Large intestine (tissue), 12 donors: ENCODE measurements at places on chromosomes 5 and 9. TPM values are rescaled to one million over a fixed set of nuclear protein-coding genes. Genes with fewer than 3 reads are reported as not detected.

The GHR gene
- polyA plus RNA-seq: 10.5 TPM

The STKLD1 gene
- 2.4 TPM for polyA plus RNA-seq

The SLC35A4 gene
- polyA plus RNA-seq: 62.5 TPM

The GLRA1 gene
- 0.03 TPM for polyA plus RNA-seq

The RNF183 gene
- 0.91 TPM for polyA plus RNA-seq

The NDST1 gene
- 45.4 TPM for polyA plus RNA-seq

The FGFR4 gene
- 97.0 TPM for polyA plus RNA-seq

The SLC25A2 gene
- polyA plus RNA-seq: 0.04 TPM

The HTR4 gene
- 4.7 TPM for polyA plus RNA-seq

The ZBED3 gene
- polyA plus RNA-seq: 16.6 TPM

The PTGES gene
- polyA plus RNA-seq: 4.9 TPM

GRCh38 chr5:136511046-136511445, 145.7 kb upstream of the TRPC7 start:
- DNase-seq: no peak

DNA sequence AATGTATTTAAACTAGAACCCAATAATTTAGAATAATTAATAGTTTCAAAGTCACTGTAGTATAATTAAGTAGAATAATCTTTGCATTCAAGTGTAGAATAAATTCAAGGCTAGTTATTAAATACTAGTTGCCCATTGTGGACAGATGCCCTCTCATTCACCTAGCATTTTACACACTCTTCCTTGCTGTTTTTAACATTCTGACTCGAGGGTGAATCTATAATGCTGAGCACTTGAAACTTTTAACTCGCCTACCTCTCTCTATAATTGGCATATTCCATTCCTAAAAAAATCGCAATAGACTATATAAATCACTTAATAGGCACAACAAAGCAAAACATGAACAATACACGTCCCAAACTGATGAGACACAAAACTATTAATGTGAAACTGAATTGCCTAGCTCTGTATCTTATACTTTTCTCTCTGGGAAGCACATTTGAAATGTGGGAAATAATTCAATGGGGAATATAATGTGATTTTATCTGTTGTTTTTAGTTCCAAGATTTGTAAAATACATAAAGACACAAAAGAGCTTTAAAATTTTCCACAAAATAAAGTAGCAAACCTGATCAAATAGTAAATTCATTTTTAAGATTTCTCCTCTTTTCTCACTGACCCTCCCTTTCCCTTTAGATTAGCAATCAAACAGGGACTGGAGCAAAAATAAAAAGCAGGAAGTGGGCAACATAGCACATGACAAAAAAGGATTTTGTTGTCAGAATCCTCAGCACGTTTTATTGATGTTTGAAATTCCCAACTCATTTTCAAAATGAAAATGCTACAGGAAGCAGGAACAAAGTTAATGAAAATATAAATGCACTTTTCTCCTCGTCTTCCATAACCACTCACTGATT, 295.6 kb downstream of the PDE4D start:
- no peak for DNase-seq

DNA sequence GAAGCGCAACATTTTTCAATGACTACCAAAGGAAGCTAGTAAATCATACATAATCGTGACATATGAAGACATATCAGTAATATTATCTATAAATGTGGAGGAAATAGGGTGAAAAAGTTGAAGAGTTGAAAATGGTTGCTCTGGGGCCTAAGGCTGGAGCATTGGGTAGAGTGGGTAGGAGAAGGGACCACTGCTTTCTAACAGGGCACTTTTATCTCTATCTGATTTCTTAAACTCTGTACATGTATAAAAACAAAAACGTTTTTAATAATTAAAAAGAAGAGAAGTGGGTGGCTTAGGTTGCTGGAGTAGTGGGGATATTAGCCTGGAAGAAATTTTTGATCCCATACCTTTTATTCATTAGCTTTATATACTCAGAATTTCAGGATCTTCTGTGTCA, 44.2 kb upstream of the ITGA1 start:
- DNase-seq: no peak

- no peak for DNase-seq
Observed at GRCh38 chr9:34337403-34337802, 8.0 kb downstream of the NUDT2 start.

DNA sequence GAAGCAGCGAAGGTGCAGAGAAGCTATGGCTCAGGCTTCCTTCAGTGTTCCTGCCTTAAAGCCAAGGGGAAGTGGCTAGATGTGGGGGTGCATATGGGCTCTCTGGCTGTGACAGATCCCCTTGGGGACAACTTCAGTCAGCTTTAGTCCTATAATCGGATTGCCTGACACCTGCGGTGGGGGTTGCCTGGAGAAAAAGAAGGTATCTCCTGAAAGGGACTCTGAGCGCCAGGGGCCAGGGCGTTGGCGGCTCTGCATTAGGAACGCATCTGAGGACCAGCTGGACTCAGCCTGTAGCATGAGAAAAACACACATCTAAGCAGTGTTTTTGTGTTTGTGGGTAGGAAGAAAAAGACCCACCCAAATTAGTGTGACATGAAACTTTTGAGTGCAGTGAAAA, 84.3 kb upstream of the OTULINL start:
- no peak for DNase-seq

DNA sequence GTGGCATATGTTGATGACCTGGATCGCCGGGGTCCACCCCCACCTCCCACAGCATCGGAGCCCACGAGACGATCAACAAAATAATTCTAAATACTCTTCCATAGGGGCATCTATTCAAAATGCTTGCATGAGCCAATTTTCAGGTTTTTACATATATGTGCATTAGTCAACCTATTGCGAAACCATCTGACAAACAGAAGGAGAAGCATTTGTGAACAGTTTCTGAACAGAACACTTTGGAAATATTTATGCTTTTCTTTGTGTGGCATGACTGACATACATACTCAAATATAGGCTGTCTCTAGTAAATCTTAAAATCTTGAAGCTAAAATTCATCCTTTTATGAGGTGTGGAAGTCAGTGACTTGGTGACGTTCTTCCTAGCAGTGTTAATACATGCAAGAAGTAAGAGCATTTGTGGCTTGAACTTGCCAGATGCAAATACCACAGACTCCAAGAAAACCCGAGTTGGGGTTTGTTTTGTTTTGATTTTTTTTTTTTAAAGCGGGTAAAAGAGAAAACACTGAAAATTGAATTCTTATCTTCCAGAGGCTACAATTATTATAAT, 5.3 kb downstream of the GPR151 start:
- no peak for DNase-seq

DNA sequence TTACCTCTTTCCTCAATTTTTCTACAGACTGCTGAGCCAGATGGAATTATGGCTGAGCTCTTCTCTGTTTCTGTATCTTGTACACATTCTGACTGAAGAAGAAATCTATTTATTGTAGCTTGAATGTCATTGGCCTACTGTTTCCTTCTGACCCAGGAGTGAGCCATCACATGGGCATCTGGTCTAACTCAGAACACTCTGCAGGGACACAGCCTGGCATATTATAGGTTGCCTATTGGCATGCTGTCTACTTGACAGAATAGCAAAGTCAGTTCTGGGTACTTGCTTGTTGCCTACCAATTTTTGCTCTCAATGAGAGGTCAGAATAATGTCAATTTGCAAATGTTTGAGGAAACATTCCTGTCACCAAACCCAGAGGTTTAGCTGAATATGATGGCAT, 7.3 kb downstream of the PCDHAC2 start:
- DNase-seq: no peak

DNA sequence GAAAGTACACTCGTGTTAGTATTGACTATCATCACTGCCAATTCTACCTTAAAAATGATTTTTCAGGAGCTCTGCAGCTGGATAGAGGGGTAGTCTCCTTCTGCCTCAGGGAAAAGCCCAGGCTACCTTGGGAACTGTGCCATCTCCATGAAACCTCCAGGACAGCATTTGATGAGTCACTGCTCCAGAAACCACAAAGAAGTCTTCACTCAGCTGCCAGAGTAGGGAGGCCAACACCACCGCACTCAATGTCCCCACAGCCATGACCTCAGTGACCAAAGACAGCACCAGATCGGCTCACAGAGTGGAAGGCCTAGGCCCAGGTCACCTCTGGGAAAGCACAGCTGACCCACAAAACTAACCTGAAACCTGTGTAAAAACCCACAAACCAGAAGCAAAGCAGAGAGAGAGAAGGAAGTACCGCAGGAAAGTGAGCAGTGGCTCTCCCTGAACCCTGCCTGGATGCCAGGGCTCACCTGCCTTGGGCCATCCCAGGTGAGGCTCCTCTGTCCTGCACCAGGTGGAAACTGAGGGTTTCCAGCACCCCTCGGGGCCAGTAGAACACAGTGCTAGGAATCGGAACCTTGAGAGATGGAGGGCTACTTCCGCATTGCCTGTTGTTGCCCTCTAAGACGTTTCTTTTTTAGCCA, 30.0 kb downstream of the S1PR3 start:
- no peak for DNase-seq

GRCh38 chr9:2726650-2727340, 9.5 kb downstream of the KCNV2 start:
- DNase-seq: no peak

DNA sequence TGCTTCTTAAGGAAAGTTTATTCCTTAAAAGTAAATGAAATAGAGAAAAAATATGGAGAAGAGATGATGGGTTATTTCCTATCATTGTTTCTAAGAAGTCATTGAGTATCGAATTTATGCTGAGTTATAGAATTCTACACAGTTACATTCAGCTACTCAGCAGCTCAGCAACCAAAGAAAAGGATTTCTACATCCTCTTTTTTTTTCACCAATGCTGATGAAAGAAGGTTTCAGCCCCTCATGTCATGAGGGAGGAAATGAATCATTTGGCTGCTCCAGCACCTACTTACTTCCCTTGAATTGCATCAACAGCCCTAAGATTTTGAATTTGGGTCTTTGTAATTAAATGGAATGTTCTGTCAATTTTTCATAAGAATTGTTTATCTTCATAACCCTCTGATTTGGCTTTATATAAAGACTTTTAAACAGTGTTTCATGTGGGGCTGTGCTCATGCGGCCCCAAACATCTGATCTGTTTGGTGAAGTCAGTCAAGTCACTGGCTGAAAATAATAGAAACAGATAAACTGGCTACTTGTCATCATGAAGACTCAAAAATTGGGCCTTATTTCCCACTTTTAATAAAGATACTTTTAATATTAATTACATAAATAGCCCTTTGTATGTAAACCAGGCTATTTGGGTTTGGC, 18.5 kb upstream of the SNX2 start:
- DNase-seq: no peak

- no peak for DNase-seq
Observed at GRCh38 chr5:28734396-28734795, 1696.0 kb upstream of the CDH9 start.

DNA sequence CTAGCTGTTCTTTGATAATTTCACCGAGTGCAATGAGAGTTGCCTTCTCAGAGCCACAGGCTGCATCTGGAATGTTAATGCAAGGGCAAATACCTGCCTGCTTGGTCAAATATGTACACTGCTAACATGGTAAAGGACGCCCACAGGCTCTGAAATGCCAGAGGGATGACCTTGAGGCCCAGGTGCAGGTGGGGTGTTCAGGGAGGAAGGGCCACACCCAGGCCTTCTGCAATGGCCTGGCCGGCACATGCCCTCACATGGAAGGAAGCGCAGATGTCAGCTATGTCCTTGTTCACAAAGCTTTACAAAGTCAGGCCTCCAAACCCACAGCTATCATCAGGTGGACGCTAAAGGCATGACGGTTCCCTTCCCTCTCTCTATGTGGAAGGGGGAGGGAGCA, 48.6 kb downstream of the HRH2 start:
- DNase-seq: no peak

GRCh38 chr5:113166261-113166660, 189.7 kb downstream of the DCP2 start:
- peak; percentile 17 for DNase-seq

DNA sequence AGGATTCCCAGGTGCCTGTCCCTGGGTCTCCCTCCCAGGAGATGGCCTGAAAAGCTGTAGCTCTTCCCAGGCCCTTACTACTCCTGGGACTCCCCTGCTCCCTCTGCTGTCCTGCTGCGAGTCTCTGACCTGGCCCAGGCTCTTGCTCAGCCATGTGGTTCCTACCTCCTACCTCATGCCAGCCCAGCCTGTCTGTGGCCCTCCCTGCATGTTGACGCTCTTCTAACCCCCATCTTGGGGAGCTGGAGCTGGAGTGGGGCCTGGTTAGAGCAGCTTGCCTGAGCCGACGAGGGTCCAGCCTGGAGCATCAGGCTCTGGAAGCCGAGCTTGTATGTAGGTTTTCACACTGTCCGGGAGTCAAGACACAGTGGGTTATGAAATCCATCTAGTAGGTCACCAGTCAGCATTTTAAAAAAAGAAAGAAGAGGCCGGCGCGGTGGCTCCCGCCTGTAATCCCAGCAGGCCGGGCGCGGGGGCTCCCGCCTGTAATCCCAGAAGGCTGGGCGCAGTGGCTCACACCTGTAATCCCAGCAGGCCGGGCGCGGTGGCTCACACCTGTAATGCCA, 244.4 kb downstream of the FANCC start:
- no peak for DNase-seq

DNA sequence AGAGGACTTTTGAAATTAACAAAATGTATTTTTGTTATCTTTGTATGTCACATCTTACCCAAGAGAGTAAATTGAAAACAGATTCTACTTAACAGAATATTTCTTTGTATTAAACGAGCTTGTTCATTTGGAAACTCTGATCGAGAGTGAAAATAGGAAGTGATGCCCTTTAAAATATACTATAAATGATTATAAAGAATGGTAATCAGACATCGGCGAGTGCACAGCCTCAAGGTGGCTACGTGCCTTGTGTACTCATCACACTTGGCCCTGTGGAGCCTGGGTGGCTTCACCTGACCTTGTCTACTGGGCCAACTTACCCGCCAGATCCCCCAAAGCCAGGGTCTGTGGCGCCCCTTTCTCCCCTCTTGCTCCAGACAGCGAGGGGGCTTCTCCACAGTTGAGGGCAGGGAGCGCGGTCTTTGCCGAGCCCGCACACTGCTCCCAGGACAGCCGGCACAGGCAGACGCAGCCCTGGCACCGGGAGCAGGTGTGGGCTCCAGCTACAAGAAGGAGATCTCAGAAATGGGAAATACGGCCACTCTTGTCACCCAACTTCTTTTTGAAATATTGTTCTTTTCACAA, 243.2 kb downstream of the CEMIP2 start:
- no peak for DNase-seq

DNA sequence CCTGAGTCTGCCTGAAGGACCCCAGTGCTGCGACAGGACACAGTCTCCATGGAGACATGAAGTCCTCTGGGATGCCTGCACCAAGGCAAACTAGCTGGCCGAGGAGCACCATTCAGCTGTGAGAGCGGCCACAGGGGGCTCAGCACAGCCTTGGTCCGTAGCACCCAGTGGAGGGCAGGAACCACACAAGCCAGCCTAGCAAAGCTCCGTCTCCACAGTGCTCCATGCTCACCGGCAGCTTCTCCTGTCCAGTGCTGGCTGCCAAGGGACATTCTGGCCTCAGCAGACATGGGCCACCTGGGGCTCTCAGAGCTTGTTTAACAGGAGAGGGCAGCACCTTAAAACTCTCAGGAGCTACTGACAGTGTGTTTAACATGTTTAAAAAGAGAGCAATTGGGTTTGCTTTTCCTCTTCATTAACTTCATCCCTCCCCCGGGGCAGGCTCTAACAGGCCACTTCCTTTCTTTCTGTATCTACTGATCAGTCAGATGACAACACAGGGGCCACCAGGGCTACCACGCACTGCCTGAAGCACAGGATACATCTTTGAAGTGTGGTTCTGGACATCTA, 57.0 kb downstream of the SECISBP2 start:
- no peak for DNase-seq

- DNase-seq: no peak
Observed at GRCh38 chr5:67010684-67011409, 185.8 kb downstream of the CD180 start.

GRCh38 chr5:75965292-75965691, 117.9 kb upstream of the SV2C start:
- DNase-seq: no peak

GRCh38 chr9:96565671-96566497, 53.8 kb downstream of the CDC14B start:
- peak; percentile 8 for DNase-seq
